Dermis blood vessel endothelial cell (primary cell): ENCODE measurements at places on chromosomes 2 and 18.

DNA sequence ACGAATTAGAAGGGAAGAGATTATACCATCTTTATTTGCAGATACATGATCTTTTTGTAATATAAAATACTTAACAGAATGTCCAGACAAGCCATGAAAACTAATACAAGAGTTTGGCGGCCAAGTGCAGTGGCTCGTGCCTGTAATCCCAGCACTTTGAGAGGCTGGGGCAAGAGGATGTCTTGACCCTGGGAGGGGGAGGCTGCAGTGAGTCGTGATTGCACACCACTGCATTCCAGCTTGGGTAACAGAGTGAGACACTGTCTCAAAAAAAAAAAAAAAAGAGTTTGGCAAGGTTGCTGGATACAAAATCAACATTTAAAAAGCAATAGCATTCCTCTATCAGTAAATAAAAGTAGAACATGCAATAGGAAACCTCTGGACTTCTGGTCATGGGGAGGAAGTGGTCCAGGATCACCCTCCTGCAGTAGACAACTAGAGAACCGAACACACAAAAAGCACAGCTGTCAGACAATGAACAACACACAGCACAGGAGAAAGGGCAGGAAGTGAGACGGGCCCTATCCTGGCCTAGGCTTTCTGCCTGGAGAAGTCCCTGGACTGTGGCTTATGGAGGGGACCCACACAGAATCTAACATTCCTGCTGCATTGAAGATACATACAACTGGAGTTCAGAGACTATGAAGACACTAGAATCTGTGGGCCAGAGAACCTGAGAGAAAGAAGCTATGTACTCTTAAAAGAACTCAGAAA is 118.9 kb upstream of the ARL4C start:
- DNase-seq, result no peak

DNA sequence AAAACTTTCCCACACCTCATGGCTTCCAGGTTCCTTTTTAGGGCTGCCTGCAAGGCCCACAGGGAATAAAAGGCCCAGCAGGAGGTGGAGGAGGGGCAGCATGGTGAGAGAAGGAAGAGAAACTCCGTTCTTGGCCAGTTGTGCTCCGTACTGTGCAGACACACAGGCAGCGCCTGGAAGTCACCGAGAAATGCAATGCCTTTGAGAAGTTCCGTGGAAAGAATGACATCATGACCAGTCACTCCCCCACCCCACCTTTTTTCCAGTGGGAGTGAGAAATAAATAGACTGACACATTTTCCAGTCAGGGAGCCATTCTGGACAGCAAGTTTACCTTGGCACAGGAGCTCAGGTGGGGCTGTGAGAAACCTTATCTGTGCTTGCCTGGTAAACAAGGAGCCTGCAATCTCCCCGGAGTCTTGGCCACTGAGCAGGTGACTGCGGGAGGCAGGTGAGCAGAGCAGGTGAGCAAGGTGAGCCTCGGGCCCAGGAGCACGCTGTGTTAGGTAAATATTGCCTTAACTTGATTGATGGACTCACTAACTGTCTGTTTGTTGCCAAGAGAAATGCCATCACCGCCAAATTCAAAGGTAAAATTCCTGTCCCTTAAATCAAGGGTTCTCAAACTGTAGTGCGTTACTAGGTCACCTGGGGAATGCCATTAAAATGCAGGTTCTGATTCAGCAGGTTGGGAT is 13.5 kb upstream of the LBH start:
- DNase-seq, result no peak

GRCh38 chr2:46984642-46985476 is 69.3 kb upstream of the MCFD2 start:
- DNase-seq, result peak; percentile 88

DNA sequence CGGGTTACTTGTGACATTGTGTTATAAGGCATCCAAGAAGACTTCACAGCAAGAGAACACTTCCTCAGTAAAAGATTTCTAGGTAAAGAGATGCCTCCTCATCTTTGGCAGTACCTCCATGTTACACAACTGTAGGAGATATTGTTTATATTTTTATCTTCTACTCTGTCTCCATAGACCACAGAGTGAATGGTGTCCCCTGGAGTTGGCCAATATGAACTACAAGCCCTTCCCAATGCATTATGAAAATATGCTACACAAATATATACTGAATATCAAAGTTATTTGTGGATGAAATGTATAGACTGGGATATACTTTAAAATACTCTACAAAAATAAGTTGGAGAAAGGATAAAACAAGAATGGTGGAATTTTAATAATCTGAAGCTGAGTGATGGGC is 46.7 kb downstream of the MBOAT2 start:
- DNase-seq, result no peak

GRCh38 chr2:215517391-215517790 is 81.5 kb upstream of the FN1 start:
- no peak for DNase-seq

DNA sequence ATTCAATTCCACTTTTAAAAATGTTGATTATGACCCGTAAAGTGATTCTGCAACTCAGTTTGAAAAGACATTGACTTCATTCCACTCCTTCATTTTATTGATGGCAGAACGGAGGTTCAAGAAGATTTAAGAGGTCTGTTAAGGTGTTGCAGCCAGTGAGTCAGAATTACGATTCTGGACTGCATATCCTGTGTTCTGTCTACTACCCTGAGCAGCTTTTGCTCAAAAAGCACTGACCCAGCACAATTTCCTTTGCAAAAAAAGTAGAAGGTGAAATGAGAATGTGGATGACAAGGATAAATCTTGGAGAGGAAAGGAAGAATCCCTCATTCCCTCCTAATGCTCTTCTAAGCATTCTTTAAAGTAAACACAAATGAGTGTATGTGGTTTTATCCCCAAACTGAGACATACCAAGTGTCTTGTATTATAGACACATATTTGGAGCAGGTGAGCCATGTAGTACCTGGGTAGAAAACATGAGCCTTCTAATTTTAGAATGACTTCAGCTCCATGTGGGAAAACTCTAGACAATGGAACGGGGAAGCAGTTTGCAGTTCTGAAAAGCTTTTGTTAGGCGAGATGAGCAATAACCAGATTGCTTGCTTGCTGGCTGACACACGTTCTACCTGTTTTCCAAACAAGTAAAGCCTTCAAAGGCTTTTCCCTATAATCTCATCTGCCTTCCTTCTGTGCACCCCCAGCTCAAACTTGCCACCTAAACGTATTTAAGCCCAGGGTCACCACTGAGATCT is 44.7 kb downstream of the TGFA start:
- no peak for DNase-seq

GRCh38 chr2:163735685-163736432 is at the start of gene FIGN:
Gene FIGN (minus strand): TSS chr2:163736008. CDS start chr2:163734927, 1,081 bp downstream.
- peak; percentile 84 for DNase-seq

GRCh38 chr2:226915846-226916360 is 80.0 kb downstream of the RHBDD1 start:
- DNase-seq, result no peak

DNA sequence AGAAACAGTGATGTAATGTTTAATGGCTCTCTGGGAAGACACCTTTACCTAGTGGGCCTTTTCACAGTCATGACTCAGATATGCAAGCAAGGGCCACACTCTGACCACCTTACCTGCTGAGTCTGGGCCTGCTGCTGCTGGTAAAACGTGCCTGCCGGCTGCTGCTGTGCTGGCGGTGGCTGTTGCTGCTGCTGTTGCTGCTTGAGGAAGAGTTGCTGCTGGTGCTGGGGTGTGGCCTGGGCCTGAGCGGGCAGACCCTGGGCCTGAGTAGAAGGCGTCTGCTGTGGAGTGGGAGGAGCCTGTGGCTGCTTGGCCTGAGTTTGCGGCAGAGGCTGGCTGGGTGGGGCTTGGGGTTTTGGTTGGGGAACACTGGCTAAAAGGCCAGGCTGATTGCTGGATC is 81.6 kb upstream of the NFU1 start:
- DNase-seq, result no peak

GRCh38 chr2:186903216-186903615 is 54.2 kb upstream of the ZSWIM2 start:
- DNase-seq, result peak; percentile 46

DNA sequence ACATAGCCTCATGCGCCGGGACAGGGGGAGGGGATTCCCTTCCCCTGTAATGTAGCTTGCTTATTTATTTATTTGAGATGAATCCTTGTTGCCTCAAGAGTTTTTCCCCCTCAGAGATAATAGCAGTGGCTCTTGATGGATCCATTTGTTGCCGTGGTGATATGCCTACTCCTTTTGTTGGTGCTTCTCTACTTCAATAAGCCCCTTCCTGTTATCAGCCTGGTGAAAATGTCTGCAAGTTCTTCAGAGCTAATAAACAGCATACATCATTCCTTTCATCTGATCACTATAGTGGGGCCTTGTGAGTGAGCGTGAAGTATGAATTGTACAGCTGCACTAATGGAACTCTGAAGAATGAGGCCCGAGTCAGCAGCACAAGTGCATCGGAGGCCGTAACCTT is 19.4 kb downstream of the FZD5 start:
- no peak for DNase-seq

DNA sequence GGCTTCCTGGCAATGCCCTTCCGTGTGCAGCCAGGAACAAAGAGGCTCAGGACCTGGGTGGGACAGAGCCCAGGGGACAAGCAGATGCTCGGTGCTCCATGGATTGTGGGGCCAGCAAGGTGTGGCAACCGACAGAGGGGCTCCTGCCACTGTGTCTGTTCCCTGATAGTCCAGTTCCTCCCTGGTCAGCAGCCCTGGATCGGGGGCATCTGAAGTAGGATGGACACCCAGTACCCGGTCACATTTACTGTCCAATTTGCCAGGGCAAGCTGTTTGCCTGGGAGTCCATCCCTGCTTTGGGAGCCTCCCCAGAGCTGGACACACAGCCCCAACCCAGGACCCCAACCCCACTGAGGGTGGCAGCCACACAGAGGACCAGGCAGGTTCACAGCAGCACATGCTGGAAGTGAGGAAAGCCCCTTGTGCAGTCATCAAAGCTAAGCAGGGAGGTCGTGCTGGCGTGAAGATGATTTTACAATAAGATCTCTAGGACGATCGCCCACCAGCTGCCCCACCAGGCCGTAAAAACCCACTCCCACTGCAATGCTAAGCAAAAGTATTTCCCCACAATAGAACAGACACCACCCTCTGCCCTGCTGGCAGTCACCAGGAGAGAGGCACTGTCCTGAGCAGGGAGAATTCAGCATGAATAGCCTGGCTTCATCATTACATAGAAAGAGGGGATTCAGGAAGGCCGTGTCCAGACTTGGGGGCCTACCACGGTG is 141.7 kb downstream of the NDUFA10 start:
- no peak for DNase-seq

DNA sequence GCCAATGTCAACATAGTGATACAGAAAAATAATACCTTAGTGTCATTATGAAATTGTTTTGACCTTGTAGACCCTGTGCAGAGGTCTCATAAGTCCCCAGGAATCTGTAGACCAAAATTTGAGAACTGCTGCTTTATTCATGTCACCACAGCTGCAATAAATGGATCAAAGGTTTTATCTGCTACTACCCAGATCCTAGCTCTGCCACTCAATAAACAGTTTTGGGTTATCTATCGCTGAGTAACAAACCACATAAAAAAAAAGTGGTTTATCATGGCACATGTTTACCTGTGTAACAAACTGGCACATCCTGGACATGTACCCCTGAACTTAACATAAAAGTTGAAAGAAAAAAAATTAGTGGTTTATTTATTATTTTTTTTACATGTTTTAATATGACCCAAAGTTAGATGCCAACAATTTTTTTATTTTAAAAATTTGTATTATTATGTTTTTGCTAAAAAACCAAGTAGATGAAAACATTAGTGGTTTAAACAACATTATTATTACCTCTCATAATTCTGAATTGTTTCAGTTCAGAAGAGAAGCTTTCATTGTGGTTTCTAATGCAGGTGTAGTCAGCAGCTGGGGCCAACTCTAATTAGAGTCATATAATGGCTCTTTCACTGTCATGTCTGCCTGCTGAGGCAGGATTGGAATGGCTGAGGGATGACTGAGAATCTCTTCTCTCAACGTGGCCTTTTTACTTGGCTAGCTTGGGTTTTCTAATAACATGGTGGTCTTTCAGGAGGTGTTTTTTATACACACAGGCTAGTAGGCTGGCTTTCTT is 103.3 kb upstream of the SLC38A11 start:
- DNase-seq, result no peak

DNA sequence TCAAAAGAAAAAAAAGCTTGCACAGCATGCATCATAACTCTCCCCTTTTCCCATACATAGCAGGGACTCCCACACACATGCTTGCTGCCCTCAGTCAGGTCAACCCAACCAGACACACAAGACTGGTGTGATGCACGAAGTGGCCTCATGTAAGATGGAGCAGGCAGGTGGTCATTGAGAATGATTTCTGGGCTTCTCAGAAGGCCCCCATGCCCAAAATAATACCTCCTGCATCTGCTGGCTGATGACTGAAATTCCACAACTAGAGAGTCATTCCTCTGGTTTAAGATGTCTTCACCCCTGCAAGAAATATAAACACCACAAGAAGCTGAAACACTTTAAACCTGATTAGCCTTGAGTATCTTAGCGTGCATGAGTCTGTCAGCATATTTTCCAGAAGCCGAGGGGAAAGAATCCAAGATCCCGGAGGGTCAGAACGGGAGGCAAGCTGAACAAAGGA is 131.1 kb downstream of the AFF3 start:
- DNase-seq, result no peak

- DNase-seq, result no peak
Measured at GRCh38 chr18:61556862-61557261, 223.6 kb downstream of the CDH20 start.

DNA sequence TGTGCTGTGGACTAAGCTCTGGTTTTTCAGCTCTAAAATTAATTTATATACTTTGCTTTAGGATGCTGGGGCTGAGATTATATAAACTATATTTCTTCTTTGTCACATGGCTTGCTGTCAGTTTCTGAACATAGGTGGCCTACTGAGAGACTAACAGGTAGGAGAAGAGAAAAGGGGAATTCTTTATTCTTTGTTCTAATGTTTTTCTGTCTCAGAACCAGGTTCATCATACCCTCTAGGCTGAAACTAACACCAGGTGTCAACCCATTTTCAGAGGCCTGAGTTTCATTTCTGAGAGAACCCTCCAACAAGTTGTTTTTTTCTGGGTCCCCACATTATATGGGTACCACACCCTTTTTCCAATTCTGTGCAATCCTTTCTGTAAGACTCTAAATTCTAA is 843.6 kb downstream of the TRIB2 start:
- DNase-seq, result no peak

DNA sequence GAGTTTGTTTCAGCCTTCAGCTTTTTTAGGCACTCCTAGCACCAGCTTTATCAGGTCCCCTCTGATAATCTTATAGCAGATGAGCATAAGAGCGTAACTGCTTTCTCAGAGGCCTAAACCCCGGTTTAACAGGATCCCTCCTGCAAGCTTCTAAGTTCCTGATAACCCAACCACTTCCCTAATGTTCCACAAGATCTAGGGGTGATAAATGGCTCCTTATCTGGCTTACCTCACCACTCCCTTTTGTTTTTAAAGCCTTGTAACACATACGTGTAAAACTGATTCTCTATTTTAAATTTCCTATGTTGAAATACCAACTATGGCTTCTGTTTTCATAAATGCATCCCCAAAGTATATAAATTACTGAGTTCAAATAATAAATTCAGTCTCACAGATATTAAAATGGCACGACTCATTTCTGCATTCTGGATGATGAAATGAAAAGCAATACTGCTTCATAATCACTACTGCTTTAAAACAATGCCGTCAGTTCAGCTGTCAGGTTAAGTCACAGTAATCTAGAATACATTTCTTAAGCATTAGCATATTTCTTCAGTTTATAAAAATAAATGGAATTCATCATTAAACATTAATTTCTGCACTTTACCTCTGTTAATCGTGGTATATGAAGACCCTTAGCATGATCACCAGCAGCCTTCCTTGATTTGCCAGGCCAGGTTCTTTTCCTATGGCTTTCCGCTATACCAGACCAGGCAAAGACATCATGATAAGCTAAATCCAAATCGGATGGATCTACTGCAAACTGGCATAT is 126.3 kb downstream of the C2orf74 start:
- no peak for DNase-seq
